Mucosa of descending colon (tissue), 3 donors: ENCODE measurements at places on chromosomes 1 and 21. TPM values are rescaled to one million over a fixed set of nuclear protein-coding genes. Genes with fewer than 3 reads are reported as not detected.

ST6GALNAC3 gene
- total RNA-seq, result 5.4 TPM

FAM72C gene
- total RNA-seq, result 1.0 TPM

POU2F1 gene
- total RNA-seq, result 16.9 TPM

DNAJC28 gene
- 3.0 TPM for total RNA-seq

TIE1 gene
- total RNA-seq, result 18.6 TPM

VWA5B1 gene
- total RNA-seq, result 2.1 TPM

ADORA3 gene
- 8.4 TPM for total RNA-seq

PEAR1 gene
- 2.3 TPM for total RNA-seq

PTCH2 gene
- 0.39 TPM for total RNA-seq

APCS gene
- total RNA-seq, result not detected

CALML6 gene
- 0.32 TPM for total RNA-seq

DIRAS3 gene
- total RNA-seq, result 0.90 TPM

NT5C1A gene
- 0.27 TPM for total RNA-seq

RSPH1 gene
- 4.5 TPM for total RNA-seq

KRTAP19-3 gene
- total RNA-seq, result not detected

LCK gene
- total RNA-seq, result 6.0 TPM

S100A7 gene
- total RNA-seq, result not detected

C1orf141 gene
- not detected for total RNA-seq

CD1B gene
- total RNA-seq, result not detected

FCRL4 gene
- 0.09 TPM for total RNA-seq

TRIM67 gene
- total RNA-seq, result 0.22 TPM

CD1E gene
- total RNA-seq, result not detected
